Purkinje cell (primary cell): ENCODE measurements at places on chromosomes 4 and X. TPM values are rescaled to one million over a fixed set of nuclear protein-coding genes. Genes with fewer than 3 reads are reported as not detected.

SNCA gene
- polyA plus RNA-seq = 19.2 and 167 TPM in 2 replicates

TLR7 gene
- polyA plus RNA-seq = not detected in 2 replicates

CAPN6 gene
- polyA plus RNA-seq = 0.11 and 1.5 TPM in 2 replicates

LRP2BP gene
- polyA plus RNA-seq = 4.3 and 4.5 TPM in 2 replicates

STATH gene
- polyA plus RNA-seq = not detected in 2 replicates

RS1 gene
- polyA plus RNA-seq = 2.8 TPM in 1 of 2 replicates, not detected in the other

VGLL1 gene
- 2.1 TPM in 1 of 2 replicates, not detected in the other for polyA plus RNA-seq

CXCL11 gene
- not detected in 2 replicates for polyA plus RNA-seq

GYPE gene
- 0.58 and 1.8 TPM in 2 replicates for polyA plus RNA-seq

SMR3B gene
- polyA plus RNA-seq = not detected in 2 replicates

PPP3CA gene
- polyA plus RNA-seq = 737 and 805 TPM in 2 replicates

CT45A5 gene
- polyA plus RNA-seq = 0.94 TPM in 1 of 2 replicates, not detected in the other

FRMPD3 gene
- 0.53 and 1.0 TPM in 2 replicates for polyA plus RNA-seq

GPC3 gene
- polyA plus RNA-seq = 3.6 and 4.9 TPM in 2 replicates

SLC2A9 gene
- polyA plus RNA-seq = not detected in 2 replicates

TIGD2 gene
- 10.6 and 13.6 TPM in 2 replicates for polyA plus RNA-seq

ADGRG2 gene
- not detected in 2 replicates for polyA plus RNA-seq

XAGE1A gene
- polyA plus RNA-seq = not detected in 2 replicates

PPARGC1A gene
- 7.9 and 12.6 TPM in 2 replicates for polyA plus RNA-seq

SLC10A4 gene
- polyA plus RNA-seq = 1.8 TPM in 1 of 2 replicates, not detected in the other

S100P gene
- polyA plus RNA-seq = 1.0 TPM in 1 of 2 replicates, not detected in the other

PF4V1 gene
- polyA plus RNA-seq = not detected in 2 replicates

ANKRD50 gene
- 0.80 and 2.1 TPM in 2 replicates for polyA plus RNA-seq

TLR3 gene
- polyA plus RNA-seq = 0.47 and 0.91 TPM in 2 replicates

VCX2 gene
- polyA plus RNA-seq = not detected in 2 replicates

MMRN1 gene
- polyA plus RNA-seq = not detected in 2 replicates
